ENCODE measurements at places on chromosomes 11 and 22.

DNA sequence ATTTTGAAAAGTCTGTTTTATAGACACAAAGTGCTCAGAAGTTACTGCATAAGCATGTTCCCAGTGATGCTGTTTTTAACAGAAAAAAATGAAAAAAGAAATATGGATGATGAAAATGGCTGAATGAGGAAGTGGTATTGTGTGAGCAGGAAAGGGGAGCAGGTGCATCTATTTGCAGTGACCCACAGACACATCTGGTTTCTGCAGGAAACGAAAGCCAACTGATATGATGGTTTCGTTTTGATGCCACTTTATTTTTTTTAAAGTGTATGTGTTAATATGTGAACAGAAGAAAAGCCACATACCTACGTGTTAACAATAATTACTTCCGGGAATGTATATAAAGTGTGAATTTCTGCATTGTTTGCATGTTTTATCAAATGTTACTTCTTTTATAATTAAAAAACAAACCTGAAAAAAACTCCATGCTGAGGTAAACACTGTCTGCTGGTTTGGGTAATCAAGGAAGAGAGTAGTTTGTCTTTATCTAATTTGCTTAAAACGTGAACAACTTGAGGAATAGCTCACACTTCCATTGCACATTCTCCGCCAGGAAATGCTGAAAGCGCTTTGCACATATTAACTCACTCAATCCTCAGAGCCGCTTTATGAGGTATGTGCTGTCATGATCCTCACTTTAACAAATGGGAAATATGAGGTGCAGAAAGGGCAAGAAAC, 1335.9 kb downstream of the TBC1D22A start:
- no peak for DNase-seq

GRCh38 chr11:67120881-67121710, 2.0 kb downstream of the KDM2A start:
- no peak for DNase-seq

DNA sequence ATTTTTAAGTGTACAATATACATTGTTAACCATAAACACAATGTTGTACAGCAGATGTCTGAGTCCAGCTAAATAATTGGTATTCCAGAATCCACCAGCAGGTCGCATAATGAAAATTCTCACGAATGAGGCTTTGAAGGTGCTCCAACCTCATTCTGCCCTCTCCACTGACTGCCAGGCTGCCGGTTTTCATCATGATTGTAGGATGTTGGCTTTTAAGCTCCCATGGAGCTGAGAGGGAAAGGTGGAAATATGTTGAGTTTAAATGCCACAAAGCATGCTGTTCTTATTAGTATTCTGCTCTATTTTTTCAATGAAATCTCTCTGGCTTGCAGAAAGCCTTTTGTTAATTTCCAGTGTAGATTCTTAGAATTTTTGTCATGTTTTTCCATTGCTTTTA, 337.2 kb upstream of the DDI1 start:
- DNase-seq: no peak

DNA sequence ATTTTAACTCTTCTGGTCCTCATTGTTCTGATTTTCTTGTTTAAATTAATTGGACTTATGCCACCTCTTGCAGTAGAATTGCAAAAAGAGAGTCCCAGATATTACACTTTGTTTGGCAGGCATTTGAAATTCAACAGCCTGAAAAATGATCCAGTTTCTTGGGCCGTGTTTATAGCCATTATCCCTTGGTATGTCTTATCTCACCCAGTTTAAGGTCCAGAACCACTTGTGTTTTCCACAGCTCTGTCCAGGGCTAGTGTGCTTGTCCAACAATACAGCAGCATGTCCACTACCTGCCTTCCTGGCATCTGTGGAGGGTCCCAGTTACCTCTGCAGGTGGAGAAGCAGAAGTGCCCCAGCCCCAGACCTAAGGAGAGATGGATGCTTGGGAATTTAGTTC, 397.4 kb downstream of the SOX6 start:
- no peak for DNase-seq

DNA sequence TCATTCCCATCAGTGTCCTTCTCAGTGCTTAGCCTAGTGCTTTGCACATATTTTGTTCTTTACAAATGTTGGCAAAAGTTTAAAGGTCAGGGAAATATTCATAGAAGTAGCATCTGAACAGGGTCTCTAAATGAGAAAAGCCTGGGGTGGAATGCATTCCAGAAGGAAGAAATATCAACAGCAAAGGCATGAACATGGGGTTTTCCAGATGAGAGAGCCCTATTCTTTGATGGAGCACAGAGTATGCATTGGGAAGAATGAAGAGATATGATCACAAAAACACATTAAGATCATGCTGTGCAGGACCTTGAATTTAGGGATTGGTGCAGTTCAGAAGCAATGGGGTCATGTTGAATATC, 140.2 kb downstream of the SNX19 start:
- DNase-seq: no peak

DNA sequence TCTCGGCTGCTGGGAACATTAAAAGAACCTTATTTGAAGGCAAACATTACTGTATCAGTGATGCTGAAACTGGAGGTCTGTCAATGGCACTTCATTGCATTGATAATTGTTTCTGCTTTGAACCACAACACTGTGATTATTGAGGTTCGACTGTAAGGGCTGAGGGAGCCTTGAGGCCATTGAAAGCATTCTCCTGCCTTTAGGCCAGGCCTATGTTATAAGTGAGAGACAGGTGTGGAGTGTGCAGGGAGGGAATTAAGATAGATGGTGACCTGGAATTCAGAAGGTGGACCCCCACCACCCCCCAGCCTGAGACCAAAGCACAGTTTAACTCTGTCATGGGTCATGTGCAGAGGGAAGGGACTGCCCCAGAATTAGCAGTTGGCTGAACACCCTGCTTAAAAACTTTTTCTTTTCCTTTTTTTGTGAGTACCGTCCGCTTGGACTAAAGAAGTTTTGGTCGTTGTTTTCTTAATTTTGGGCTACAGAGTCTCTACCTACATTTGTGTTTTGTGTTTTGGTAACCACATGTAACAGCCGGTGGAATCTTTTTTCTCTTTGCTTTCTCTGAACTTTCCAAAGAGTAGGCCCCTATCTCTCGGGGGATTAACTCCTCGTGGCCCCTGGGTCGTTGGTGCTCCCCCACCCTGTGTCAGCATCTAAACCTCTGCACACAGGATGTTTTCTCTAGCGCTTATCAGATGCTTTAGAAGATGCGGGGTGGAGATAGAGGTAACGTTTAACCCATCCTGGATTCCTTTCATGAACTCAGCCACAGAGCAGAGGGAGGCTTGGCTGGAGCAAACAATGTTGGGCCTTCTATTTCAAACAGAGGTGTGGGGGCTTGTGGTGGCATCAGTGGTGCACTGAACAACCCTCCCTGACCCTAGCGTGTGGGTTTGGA, 43.7 kb downstream of the ZBTB16 start:
- DNase-seq: no peak

- DNase-seq: no peak
Measured at GRCh38 chr11:102983486-102983885, 28.0 kb upstream of the MMP13 start.

DNA sequence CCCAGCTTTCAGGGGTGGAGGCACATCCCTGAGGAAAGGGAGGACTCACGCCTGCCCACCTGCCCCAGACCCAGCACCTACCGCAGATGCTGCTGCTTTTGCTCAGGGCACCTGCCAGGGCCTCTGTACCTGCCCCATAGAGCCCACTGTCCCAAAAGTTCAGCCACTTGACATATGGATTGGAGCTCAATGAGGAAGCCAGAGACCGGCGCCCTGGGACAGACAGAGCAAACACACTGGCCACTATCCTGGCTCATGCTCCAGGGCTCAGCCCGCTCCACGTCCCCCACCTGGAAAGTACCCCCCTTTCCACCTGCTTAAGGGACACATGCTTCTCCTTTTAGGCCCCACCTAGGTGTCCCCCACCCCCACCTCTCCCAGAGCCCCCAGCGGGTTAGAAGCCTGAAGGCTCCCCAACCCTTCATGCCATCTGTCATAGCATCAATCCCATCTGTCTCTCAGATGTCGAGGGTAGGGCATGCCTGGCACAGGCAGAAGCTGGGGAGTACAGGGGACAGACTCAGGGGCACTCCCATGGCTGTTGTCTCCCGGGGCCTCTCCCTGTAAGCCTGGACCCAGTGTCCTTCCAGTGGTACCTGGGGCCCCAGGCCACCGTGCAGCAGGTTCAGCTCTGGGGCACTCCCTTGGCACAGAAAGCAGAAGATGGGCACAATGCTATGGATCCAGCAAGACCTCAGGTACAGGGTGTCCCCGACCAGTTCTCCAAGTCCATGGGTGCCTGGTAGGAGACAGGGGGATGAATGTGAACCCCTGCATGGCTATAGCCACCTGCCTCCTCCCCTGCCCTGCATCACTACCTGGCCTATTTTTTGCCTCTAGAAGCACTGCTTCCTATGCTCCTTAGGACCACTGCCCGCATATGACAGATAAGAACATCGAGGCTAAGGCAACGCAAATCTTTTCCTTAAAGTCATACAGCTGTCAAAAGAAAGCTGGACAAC, 2.2 kb upstream of the P2RX6 start:
- DNase-seq: no peak

- no peak for DNase-seq
Measured at GRCh38 chr11:126135235-126136176, 72.8 kb upstream of the CDON start.

- DNase-seq: peak; percentile 64
Measured at GRCh38 chr11:122659676-122660554, 4.4 kb downstream of the UBASH3B start.

DNA sequence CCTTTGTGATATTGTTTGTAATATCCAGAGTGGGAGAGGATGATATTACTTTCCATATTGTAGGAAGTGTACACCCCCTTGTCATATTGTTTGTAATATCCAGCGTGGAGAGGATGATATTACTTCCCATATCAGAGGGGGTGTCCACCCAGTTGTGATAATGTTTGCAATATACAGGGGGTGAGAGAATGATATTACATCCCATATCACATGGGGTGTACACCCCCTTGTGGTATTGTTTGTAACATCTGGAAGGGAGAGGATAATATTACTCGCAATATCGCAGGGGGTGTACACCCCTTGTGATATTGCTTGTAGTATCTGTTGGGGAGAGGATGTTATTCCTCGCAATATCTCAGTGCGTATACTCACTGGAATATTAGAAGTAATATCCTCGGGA, 61.5 kb downstream of the PRSS23 start:
- DNase-seq: no peak

- no peak for DNase-seq
Measured at GRCh38 chr22:36344106-36344827, 43.5 kb downstream of the MYH9 start.

GRCh38 chr11:32479291-32479690, 44.0 kb upstream of the WT1 start:
- DNase-seq: no peak

DNA sequence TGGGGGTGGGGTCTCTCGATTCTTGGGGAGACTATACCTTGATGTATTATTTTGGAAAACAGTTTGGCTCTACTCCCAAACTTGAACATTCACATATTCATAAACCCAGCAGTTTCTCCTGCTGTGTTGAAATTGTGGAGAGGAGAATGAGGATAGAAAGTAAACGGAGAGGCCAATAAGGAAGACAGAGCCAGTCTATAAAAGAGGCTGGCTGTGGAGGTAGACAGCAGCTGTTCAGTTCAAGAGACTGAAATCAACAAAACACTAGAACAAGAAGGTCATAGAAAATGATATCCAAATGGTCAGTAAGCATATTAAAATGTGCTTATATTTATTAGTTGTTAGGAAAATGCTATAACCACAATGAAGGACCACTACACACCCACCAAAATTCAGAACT, 1.9 kb upstream of the MOGAT2 start:
- DNase-seq: no peak

GRCh38 chr22:38755155-38755910, 465 bp downstream of the SUN2 start:
- peak; percentile 98 for DNase-seq

DNA sequence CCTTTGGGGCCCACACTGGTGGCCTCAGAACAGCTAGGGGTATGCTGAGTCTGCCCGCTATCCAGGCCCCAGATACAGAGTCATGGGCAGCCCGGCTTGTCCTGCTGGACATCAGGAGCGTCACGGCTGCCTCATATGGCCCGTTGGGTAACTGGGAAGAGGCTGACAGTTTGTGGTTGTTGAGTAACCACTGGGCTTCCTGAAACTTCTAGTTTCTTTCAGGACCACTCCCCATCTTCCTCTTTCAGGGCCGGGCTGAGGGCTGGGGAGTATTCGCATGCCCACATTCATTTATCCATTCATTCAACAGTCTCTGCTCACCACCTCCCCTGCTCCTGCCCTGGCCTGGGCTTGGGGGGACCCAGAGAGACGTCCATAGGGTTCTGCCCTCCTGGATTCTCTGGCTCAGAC, 13.4 kb upstream of the P2RY2 start:
- peak; percentile 86 for DNase-seq

GRCh38 chr22:49185312-49185969, 642.2 kb downstream of the BRD1 start:
- DNase-seq: no peak

DNA sequence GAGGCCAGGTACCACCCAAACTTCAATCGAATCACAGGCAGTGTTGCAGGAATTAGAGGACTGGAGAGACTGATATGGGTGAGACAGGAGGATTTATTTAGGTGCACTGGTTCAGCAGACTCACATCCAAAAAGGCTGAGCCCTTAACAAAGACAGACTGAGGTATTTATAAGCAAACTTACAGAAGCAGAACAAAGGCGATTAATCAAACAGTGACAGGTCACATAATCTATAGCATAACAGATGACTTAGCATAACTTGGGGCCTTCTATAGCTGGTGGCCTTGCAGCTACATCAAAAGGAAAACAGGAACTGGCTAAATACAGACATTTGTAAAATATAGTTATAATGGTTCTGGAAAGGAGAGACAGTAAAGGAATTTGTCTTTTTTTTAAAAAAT, 2.1 kb downstream of the APOBEC3B start:
- no peak for DNase-seq

DNA sequence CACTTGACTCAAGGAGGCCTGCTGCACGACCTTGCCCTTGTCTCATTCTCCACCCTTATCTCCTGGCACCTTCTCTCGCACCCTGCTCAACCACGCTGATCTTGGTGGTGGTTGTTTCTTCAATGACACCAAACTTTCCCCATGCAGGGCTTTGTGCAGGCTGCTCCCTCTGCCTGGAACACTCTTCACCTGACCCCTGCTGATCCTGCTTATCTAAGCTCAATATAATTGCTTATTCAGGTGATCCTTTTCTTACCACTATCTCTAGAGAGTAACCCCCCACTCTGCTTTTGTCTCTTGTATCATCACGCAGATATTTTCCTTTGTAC, 604.4 kb downstream of the BUD13 start:
- no peak for DNase-seq

- no peak for DNase-seq
Measured at GRCh38 chr11:116257092-116257491, 515.7 kb downstream of the BUD13 start.

- peak; percentile 68 for DNase-seq
Measured at GRCh38 chr22:49381595-49382450, 445.9 kb downstream of the BRD1 start.

DNA sequence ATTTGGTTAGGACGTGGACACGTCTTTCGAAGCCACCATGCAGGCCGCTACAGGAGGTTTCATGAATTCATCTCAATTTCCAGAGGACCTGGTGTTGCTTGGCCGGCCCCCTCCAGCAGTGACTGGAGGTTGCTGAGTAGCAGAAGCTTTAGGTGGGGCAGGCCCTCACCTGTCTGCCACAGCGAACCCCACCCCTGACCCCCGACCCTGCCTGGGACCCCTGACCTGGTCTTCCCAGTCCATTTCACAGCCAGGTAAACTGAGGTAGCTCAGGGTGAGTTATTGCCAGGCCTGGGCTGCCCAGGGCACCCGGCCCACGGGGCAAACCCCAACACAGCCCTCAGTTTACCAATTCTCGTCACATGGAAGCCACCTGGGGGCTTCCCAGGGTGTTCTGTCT, 39.1 kb upstream of the SMIM38 start:
- DNase-seq: no peak

- no peak for DNase-seq
Measured at GRCh38 chr22:37161443-37161842, 11.7 kb upstream of the IL2RB start.
